ENCODE measurements at places on chromosomes 7 and 10. TPM values are rescaled to one million over a fixed set of nuclear protein-coding genes. Genes with fewer than 3 reads are reported as not detected.

The SLC16A12 gene
- total RNA-seq: 0.53 TPM

The TMEM176A gene
- total RNA-seq: not detected

The AFAP1L2 gene
- total RNA-seq: 0.13 TPM

The PLEKHS1 gene
- total RNA-seq: not detected

The RASSF4 gene
- total RNA-seq: 12.1 TPM

The UPP1 gene
- 12.3 TPM for total RNA-seq

All from aortic smooth muscle cell (primary cell).